ENCODE measurements at places on chromosomes 13 and 19. TPM values are rescaled to one million over a fixed set of nuclear protein-coding genes. Genes with fewer than 3 reads are reported as not detected.

Gene GJA3
- 0.44 TPM for total RNA-seq

Gene DIRAS1
- 4.2 TPM for total RNA-seq

Gene OR4F17
- total RNA-seq, result not detected

Gene FBXO46
- total RNA-seq, result 5.6 TPM

Gene TMPRSS9
- not detected for total RNA-seq

Gene KLK10
- not detected for total RNA-seq

Gene ZNF221
- total RNA-seq, result 8.7 TPM
